Urinary bladder (tissue), 4 donors: ENCODE measurements at places on chromosomes 2 and 18. TPM values are rescaled to one million over a fixed set of nuclear protein-coding genes. Genes with fewer than 3 reads are reported as not detected.

The B3GNT7 gene
- total RNA-seq, result 1.3 TPM

The GALNT5 gene
- total RNA-seq, result 23.4 TPM

The SATB2 gene
- total RNA-seq, result 3.5 TPM

The SCG2 gene
- total RNA-seq, result 15.3 TPM

The FSIP2 gene
- 13.9 TPM for total RNA-seq

The RNPEPL1 gene
- total RNA-seq, result 14.5 TPM

The ZAP70 gene
- total RNA-seq, result 1.9 TPM

The OSBPL6 gene
- 1.9 TPM for total RNA-seq

The KCNG2 gene
- total RNA-seq, result 0.21 TPM

The KIDINS220 gene
- 157 TPM for total RNA-seq

The GCG gene
- not detected for total RNA-seq

The IL36G gene
- not detected for total RNA-seq

The OLA1 gene
- total RNA-seq, result 68.3 TPM

The DPP4 gene
- total RNA-seq, result 44.1 TPM

The UGT1A5 gene
- 0.79 TPM for total RNA-seq

The DBI gene
- total RNA-seq, result 65.6 TPM

The G6PC2 gene
- not detected for total RNA-seq

The GKN1 gene
- not detected for total RNA-seq

The ACOXL gene
- 6.2 TPM for total RNA-seq

The CEBPZOS gene
- 27.2 TPM for total RNA-seq

The SRD5A2 gene
- 16.2 TPM for total RNA-seq

The DUSP19 gene
- 9.6 TPM for total RNA-seq

The MAB21L4 gene
- total RNA-seq, result 0.42 TPM

The TP53I3 gene
- total RNA-seq, result 28.6 TPM

The KIF5C gene
- total RNA-seq, result 10.8 TPM

The COLEC11 gene
- total RNA-seq, result 2.9 TPM

The UGT1A10 gene
- total RNA-seq, result not detected

The ALK gene
- 1.0 TPM for total RNA-seq

The MAPK4 gene
- total RNA-seq, result 3.6 TPM

The SDC1 gene
- 87.1 TPM for total RNA-seq

The SLC9A2 gene
- total RNA-seq, result 4.2 TPM

The MROH2A gene
- total RNA-seq, result 0.32 TPM

The EPB41L3 gene
- total RNA-seq, result 52.3 TPM

The TXNDC9 gene
- total RNA-seq, result 59.1 TPM

The GREB1L gene
- 1.4 TPM for total RNA-seq

The MYCN gene
- 3.3 TPM for total RNA-seq

The INO80B gene
- 13.5 TPM for total RNA-seq

The SMAD7 gene
- total RNA-seq, result 25.6 TPM

The UGT1A3 gene
- total RNA-seq, result 1.2 TPM

The TMEM200C gene
- total RNA-seq, result 2.2 TPM

The POTEC gene
- total RNA-seq, result not detected

The TNFRSF11A gene
- 11.1 TPM for total RNA-seq

The CXCR4 gene
- 20.8 TPM for total RNA-seq

The CHCHD5 gene
- total RNA-seq, result 3.4 TPM
